Stimulated activated CD8-positive, alpha-beta memory T cell treated with anti-CD3 and anti-CD28 coated beads, Interleukin-2, amount 100 ng/mL, for 48 hours (primary cell): ENCODE measurements at places on chromosomes 4 and X.

- DNase-seq = no peak
These were observed 5.1 kb upstream of the FAM184B start for GRCh38 chr4:17786567-17786966.

GRCh38 chr4:133130171-133130570 is 18.9 kb upstream of the PCDH10 start:
- DNase-seq = no peak

GRCh38 chrX:136806891-136807410 is 26.2 kb upstream of the ARHGEF6 start:
- DNase-seq = no peak

GRCh38 chr4:29153642-29154041 is 1566.5 kb upstream of the PCDH7 start:
- no peak for DNase-seq

DNA sequence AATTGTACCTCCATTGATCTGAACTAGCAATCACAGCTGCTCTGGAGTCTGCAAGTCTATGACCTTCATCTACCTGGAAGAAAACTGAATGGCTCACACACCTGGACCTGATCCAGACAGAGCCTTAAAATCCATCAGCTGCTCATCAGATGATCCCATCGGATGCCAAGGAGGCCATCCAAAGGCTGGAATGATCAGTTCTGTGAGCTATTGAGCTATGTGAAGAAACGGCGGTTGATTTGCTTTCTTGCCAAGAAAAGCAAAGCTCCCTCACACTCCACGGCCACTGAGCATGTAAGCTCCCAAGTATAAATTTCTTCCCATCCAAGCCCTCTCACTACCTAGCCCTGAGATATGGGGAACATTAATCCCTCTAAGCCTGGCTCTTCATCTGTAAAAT is 63.1 kb downstream of the RELL1 start:
- DNase-seq = no peak

GRCh38 chr4:100420571-100420970 is 97.3 kb downstream of the EMCN start:
- no peak for DNase-seq

DNA sequence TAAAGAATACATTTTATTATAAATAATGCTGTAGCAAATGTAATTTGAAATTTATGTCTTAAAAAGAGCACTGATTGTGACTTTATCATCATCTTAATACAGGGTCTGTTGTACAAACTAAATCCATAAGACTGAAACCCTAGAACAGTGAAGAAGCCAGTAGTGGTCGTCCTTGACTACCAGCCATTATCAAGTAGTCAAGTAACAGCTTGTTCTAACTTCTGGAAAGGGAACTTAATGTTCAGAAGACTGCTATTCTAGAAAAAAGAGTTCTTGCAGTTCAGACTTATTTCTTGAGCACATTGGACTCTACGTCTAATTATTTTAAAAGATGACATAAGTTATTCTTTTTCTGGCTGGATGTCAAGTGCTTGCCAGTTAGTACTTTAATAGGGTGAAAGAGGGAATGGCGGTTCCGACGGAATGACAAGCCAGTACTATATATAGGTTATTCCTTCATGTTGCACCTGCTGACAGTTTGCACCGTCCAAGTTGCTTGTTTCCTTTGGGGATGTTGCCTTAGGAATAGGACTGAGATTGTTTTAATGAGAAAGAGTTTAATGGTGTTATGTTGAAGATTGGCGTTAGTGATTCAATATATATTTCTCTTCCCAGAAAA is 109.9 kb downstream of the RAPGEF2 start:
- no peak for DNase-seq

DNA sequence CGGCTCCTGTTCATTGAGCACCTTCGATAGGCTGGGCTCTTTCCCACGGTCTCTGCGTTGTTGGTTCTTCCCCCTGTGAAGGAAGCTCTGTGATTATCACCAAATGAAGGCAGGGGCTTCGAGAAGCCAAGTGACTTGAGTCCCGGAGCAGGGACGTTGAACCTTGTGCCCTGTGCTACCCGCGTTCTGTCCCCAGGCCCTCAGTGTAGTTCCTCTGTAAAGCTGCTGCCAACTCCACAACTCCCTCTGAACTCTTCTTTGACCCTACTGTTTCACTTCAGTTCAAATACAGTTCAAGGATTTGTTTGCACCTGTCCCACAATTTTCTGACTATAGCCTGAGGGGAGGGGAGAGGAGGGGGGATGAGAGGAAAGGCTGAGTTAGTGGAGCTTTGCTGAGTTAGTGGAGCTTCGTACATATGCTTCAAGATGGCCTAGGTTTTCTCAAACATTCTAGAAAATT is 635 bp upstream of the PHF8 start:
- DNase-seq = no peak

GRCh38 chrX:70338290-70338689 is 48.4 kb downstream of the KIF4A start:
- no peak for DNase-seq

DNA sequence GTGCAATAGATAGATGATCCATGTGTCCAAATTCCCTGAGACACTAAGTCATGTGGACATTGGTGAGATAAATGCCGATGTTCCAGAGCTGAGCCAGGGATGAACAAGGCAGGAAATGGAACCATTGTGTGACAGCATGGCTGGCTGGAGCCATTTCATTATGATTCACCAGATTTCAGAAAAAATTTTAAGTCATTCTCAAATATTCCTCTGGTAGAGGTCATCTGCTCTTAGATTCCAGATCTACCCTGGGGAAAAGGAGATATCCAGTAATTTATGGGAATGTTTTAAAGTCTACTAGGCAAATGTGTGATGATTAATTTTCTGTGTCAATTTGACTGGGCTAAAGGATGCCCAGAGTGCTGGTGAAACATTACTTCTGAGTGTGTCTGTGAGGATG is 287.3 kb downstream of the STK32B start:
- no peak for DNase-seq

DNA sequence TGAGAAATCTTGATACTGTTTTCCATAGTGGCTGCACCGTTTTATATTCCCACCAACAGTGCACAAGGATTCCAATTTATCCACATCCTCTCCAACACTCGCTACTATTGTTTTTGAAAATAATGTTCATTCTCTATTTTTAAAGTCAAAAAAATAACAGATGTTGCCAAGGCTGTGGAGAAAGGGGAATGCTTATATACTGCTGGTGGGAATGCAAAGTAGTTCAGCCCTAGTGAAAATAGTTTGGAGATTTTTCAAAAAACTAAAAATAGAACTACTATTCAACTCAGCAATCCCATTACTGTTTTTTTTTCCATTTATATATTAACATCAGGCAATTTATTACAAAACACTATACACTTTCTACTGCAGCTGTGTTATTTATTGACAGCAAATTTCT is 208.7 kb downstream of the CBLL2 start:
- no peak for DNase-seq

DNA sequence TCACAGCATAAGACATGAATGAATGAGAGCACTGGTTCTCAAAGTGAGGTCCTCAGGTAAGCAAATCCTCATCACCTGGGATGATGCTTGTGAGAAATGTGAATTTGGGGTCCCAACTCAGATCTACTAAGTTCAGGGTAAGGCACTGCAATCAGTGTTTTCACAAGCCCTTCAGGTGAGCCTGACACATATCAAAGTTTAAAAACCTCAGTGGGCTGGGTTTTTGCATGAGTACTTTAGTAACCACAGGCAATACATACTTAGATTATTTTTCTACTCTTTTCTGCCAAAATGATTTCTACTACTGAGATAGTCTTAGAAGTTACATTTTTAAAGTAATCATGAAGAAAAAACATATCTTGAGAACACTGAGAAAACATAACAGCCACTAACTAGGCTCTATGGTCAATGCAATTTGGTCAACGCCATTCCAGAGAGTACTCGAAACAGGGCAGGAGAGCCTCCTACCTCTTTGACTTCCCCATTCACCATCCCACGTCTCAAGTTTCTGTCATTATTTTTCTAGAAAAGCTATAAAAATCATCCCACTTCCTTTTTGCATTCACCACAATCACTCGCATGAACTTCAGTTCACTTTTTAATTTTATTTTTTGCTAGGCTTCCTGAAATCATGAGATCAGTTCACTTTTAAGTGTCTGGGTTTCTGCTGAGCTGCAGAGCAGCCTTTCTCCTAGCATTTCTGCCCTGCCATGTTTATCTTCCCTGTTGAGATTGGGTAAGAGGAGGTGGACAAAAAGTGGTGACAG is 73.8 kb downstream of the MFAP3L start:
- DNase-seq = no peak

DNA sequence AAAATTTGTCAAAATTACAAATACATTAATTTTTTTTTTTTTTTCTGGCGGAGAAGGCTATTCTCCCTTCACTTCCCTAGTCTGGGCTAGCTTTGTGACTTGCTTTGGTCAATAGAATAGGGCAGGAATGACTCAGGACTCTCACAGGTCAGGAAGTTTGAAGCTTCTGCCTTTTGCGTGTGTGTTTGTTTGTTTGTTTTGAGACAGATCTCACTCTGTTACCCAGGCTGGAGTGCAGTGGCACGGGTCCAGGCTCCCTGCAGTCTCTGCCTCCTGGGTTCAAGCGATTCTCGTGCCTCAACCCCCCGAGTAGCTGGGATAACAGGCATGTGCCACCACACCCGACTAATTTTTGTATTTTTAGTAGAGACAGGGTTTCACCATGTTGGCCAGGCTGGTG is 55.9 kb upstream of the USP9X start:
- no peak for DNase-seq

- DNase-seq = no peak
These were observed 60.3 kb downstream of the PRKX start for GRCh38 chrX:3653111-3653510.

- DNase-seq = no peak
These were observed 119.0 kb upstream of the BMP3 start for GRCh38 chr4:80911458-80911857.

- no peak for DNase-seq
These were observed 237.4 kb upstream of the UGT8 start for GRCh38 chr4:114361249-114361648.

GRCh38 chr4:101065346-101065745 is 282.0 kb downstream of the PPP3CA start:
- no peak for DNase-seq

DNA sequence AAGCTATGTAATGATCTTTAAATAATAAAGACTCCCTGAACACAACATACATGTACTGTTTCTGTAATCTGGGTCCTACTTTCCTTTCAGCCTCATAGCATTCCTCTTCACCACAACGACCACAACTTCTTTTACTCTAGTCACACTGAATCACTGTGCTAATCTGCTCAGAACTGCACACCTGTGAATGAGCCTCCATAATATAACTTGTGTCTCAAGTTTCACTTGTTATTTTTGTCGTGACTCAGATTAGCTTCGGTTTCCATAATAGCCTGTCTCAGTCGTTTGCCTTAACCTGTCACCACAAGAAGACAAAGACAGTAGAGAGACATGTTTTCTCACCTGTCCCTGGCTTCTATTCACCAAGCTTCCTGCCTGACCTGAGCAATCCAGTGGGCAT is 61.8 kb downstream of the MAGED1 start:
- no peak for DNase-seq

GRCh38 chrX:111191598-111191997 is 78.7 kb downstream of the CAPN6 start:
- no peak for DNase-seq

- no peak for DNase-seq
These were observed 796.5 kb upstream of the SLIT2 start for GRCh38 chr4:19455196-19455595.

DNA sequence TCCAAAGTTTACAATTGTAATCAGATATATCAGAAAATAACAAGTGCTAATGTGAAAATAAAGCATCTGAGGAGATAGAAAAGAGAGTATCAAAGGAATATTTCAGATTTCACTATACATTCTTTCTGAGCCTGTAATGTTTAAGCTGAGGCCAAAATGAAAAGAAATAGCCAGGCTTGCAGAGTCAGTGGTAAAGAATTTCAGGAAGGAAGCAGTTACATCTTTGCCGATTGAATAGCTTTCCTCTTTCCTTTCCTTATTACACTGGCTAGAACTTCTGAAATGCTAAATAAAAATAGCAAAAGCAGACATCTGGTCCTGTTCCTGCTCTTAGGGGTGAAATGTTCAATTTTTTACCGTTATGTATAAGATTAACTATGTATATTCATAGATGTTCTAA is 1441.6 kb upstream of the PCDH7 start:
- DNase-seq = no peak

DNA sequence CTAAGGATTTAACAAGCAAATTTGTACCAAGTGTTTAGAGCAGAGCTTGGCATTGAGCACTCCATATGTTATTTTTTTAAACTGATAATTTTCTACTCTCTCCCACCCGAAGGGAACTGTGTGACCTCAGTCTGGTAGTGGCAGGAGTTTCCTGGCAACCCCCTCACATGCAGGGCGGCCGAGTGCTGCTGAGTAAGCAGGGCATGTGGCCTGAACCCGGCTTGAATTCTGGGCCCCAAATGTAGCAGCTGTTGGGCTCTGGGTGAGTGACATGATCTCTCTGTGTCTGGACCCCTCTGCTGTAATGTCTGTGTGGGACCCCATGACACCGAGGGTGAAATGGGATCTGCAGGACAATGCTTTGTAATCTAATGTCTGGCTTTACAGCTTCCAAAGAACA is 13.6 kb upstream of the C4orf50 start:
- DNase-seq = no peak

GRCh38 chrX:13535376-13536165 is 33.8 kb upstream of the EGFL6 start:
- DNase-seq = no peak

GRCh38 chr4:17740702-17741101 is 40.7 kb downstream of the FAM184B start:
- DNase-seq = no peak

DNA sequence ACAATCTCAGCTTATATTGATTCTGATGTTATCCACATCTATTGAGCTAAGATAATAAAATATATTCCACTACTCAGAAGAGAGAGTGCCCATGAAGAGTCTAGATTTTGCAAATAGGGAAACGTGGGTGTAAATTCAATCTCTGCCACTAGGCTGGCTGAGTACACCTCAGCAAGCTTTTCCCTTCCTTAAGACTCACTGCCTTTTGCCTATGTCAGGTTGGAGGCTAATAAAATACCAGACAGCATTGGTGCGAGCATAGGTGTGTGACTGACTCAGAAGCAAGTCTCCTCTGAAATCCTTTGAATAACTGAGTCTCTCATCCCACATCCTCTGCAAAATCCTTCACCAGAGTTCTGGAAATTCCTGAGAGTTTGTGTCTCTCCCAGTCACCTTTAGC is 405.4 kb upstream of the CPEB2 start:
- no peak for DNase-seq

DNA sequence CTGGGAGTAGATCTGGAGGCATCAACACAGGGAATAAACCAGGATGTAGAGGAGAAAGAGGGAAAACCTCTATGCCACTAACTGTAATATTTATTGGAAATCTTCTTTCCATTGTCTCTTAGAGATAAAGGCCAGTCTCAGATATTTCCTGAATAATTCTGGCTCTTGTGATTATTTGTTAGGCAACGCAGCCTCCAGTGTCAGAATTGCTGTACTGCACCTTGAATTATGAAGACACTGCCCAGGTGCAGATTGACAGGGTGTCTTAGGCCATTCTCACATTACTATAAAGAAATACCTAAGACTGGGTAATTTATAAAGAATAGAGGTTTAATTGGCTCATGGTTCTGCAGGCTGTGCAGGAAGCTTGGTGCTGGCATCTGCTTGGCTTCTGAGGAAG is 100.7 kb upstream of the ZDHHC15 start:
- DNase-seq = no peak
